ENCODE measurements at places on chromosomes 1 and 21. TPM values are rescaled to one million over a fixed set of nuclear protein-coding genes. Genes with fewer than 3 reads are reported as not detected.

The TACSTD2 gene
- total RNA-seq, result 0.22 TPM

The KRTAP11-1 gene
- not detected for total RNA-seq

- no peak for DNase-seq
- H3K27ac ChIP-seq, result peak overlapping the region; percentile 86
- no peaks in the 10 kb centered on the region for H3K36me3 ChIP-seq
- no peaks in the 10 kb centered on the region for H3K27me3 ChIP-seq
These were observed 1.1 kb upstream of the PHTF1 start for GRCh38 chr1:113760102-113761080.

The GBP5 gene
- 0.58 TPM for total RNA-seq
